ENCODE measurements at places on chromosomes 3 and 15.

DNA sequence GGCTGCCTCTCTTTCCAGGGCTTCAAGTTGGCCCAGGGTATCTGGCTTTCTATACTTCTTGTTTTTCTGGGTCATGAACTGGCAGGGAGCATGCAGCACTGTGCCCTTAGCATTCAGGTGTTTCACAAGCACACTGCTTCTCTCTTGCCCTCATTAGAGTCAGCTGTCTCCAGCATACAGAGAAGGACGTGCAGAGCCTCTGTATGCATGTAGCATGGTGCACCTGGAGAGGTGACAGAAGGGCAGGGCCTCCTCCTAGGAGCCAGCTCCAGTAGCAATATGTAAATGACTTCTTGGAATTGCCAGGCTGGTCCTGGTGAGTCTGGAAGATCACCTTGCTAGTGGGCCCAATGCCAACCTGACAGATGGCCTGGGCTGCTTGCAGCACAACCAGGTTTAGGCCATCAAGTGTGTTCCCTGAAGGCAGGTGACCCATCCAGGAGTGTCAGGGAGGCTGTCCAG lies 44.8 kb upstream of the ATP2C1 start:
- no peak for DNase-seq

DNA sequence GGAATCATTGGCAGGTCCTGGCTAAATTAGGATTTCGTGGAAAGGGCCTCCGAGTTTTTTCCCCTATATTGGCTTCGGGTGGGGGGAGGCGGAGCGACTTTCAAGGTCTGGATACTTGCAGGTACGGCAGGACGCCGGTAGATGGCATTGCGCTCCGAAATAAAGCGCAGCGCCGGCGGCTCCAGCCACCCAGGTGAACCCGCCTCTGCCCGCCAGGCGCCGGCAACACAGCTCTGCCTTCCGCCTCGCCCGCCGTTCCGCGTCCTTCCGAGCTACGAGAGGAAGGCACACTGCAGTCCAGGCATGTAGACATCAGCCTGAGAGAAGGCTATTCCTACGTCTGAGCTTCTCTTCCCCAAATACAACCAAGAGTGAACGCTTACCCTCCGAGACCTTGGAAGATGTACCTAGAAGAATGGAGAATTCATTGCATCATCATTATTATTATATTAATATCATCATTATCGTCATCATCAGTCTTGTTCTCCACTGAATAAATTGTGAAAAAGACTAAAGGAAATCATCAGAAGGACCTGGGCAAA lies 514.1 kb downstream of the MECOM start:
- no peak for DNase-seq

- DNase-seq, result no peak
Observed at GRCh38 chr3:50572801-50573371, 3.6 kb downstream of the HEMK1 start.

GRCh38 chr15:53312707-53313106 lies 446.8 kb downstream of the WDR72 start:
- no peak for DNase-seq

DNA sequence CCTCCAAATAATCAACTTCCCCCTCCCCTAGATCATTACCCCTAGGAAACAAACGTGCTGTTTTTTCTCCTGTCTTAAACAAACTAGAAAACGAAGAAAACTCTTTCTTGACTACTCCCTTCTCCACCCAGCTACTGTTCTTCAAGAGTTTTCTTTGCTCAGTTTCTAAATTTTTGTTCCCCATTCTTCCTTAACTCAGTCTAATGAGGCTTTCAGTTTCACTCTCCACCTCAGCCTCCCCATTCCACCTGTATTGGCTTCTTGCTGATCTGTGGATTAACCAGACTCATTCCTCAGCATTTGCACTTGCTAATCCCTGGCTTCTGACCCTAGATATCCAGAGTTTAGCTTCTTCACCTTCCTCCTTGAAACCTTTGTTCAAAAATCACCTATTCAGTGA lies 26.8 kb downstream of the SERPINI1 start:
- DNase-seq, result no peak

GRCh38 chr15:29268706-29269484 lies 727 bp downstream of the NSMCE3 start:
- no peak for DNase-seq

DNA sequence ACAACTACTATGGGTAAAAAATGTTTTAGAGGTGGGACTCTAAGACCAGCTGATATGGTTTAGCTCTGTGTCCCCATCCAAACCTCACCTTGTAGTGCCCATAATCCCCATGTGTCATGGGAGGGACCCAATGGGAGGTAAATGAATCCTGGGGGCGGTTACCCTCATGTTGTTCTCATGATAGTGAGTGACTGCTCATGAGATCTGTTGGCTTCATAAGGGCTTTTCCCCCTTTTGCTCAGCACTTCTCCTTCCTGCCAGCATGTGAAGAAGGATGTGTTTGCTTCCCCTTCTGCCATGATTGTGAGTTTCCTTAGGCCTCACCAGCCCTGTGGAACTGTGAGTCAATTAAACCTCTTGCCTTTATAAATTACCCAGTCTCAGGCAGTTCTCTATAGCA lies 45.7 kb downstream of the FAM98B start:
- no peak for DNase-seq

DNA sequence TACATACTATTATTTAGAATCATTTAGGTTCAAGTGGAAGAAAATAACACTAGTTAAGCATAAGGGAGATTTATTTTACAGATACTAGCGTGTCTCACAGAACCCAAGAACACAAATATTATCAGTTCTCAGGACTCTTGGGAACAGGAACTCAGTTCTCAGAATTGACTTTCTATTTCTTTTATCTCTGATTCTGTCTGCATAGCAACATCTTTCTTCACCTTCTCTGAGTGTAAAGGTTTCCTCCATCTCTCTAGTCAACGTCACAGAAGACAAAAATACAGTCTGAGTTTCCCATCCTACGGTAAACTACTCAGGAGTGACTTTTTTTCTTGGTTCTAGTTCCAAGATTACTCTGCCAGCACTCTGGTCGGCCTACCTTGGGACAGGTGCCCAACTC lies 220.0 kb downstream of the SV2B start:
- no peak for DNase-seq

DNA sequence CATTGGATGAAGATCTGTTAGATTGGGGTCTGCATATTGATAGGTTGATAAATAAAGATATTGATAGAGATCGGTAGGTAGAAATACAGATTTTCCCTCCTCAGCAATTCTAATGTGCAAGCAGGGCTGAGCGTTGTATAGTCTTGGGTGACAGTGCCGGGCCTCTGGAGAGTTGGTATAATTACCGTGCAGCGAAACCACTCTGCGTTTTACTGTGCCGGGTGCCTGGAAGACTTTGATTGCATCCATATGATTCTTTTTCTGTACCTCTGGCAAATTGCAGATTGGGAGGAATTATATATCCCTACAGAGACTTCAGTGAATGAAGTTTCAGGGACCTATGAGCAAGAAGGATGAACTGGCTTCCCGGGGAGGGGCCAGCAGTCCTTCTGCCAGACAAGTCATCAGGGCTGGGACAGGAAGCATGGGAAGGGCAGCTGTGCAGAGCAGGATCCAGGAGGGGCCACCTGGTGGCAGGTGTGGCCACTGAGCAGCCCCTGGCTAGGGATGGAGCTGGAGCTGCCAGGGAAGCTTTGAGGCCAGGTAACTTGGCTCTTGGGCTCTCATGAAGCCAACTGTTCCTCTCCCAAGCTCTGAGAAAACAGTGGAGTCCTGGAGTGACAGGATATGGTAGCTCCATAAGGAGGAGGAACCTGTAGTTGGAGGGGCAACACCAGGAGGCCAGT lies 132.5 kb downstream of the APBA2 start:
- peak; percentile 48 for DNase-seq

DNA sequence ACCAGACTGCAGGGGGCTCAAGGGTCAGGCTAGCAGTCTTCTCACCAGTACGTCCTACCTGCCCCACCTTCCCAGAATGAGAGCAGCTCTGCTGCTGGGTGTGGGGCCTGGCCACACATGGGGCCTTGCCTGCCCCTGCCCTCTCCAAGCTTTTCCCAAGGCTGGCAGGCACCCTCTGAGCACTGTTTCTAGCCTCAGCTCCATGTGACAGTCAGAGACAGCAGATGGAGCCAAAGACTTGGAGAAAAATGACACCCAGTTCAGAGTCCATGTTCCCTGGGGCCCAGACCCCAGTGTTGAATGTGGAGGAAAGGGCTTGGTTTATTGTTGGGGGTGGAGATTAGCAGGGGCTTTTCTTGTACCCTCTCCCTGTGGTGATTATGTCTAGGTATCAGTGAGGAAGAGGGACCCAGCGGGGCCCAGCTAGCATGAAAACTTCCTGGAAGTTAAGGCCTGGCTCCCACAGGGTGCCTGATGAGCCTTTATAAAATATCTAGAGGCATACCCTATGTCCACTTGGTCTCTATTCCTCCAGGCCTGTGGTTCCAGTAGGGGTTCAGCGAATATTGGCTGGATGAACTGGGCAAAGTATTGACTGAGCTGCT lies 153.8 kb downstream of the EEFSEC start:
- no peak for DNase-seq

DNA sequence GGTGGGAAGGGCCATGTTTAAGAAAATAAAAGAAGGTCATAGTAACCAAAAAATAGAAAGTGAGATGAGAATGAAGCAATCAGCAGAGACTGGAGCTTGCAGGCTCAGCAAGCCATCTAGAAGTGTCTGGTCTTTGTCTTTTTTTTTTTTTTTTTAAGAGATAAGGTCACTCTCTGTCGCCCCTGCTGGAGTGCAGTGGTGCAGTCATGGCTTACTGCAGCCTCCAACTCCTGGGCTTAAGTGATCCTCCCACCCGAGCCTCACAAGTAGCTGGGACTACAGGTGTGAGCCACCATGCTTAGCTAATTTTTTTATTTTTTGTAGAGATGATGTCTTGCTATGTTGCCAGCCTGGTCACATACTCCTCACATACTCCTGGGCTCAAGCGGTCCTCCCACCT lies 36.2 kb downstream of the GXYLT2 start:
- DNase-seq, result no peak

- no peak for DNase-seq
Observed at GRCh38 chr3:96959901-96960641, 145.7 kb downstream of the EPHA6 start.

GRCh38 chr3:44100298-44100695 lies 141.4 kb upstream of the TOPAZ1 start:
- DNase-seq, result no peak

DNA sequence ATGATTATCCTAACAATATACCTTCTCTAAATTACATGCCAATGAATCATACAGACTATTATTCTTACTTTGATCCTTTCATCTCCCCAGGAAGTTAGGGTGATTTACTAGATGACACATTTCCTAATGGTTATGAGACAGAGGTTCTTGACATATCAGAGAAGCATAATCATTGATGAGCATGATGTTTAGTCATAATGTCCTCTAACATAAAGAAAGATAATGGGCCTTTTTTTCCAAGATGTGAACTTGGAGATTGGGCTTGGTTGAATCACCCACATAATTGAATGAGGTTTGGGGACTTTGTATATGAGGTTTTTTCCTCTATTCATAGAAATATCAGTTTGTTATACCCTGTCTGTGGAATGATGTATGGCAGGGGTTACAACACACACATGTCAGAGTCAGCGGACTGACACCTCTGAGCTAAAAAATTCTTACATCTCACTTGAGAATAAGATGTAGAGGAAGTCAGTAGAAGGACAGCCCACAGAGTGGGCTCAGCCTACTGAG lies 69.7 kb upstream of the DCBLD2 start:
- DNase-seq, result no peak

GRCh38 chr3:127165694-127166485 lies 27.0 kb upstream of the PRR23E start:
- no peak for DNase-seq

- no peak for DNase-seq
Observed at GRCh38 chr15:95409626-95410310, 920.7 kb upstream of the NR2F2 start.

DNA sequence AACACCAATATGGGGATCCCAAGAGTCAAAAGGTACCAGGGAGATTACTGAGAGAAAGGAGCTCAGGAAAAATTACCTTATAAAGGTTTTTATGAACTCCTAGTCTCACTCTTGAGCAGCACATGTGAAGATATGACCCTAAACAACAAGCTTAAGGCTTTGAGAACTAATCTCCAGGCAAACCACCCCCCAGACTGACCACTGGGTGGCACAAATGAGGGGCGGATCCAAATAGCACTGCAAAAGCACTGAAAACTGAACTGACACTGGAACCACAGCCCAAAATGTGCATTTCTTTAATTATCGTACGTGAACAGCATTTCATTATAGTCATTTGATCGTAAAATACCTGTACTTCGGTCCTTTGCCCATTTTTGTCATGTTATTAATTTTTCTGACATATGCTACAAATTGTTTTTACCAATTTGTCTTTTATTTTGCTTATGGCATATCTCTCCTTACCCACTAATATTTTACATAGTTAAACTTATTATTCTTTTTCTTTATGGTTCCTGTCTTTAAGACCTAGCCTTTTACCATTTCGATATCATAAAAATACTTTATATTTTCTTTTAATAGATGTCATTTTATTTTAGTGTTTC lies 31.5 kb upstream of the TFDP2 start:
- DNase-seq, result no peak

DNA sequence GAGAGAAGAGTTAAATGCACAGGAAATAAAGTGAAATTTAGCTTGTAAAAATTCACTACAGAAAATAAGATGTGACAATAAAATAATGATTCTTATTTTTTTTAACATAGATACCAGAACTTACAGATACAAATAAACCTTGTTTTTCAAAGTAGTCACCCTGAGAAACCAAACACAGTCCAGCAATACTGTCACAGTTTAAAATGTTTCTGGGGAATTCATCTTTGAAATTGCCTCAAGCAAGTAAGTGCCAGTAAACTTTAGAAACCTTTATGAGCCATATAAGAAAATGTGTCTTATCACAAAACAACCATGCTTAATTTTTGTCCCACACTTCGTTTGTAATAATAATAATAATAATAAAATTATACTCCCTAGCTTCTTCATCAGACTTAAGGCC lies 19.9 kb downstream of the SHOX2 start:
- DNase-seq, result no peak

DNA sequence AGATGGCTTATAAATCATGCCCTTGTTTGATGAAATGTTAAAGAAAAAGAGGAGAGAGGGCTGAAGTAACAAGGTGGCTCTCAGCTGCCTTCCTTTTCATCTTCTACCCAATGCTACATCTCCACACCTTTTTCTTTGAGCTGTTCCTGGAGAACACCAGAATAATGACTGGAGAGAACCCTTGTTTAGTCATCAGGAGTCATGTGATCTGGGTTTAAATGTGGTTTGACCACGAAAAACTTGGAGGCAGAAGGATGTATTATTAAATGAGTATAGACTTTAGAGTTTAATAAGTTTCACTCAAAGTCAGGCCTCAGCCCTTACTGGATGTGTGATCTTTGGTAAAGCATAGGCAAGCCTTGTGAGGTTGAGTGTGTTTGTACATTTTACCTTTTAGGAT lies 230.3 kb upstream of the TBL1XR1 start:
- no peak for DNase-seq

GRCh38 chr3:147409143-147410115 lies at the start of gene ZIC1:
ZIC1 (plus strand) TSS chr3:147409365; CDS start chr3:147410113, 748 bp downstream.
- no peak for DNase-seq

GRCh38 chr3:194054016-194054415 lies 81.9 kb upstream of the HES1 start:
- no peak for DNase-seq

- no peak for DNase-seq
Observed at GRCh38 chr3:55746808-55747413, 259.8 kb upstream of the WNT5A start.
